ENCODE measurements at places on chromosomes 5 and 9. TPM values are rescaled to one million over a fixed set of nuclear protein-coding genes. Genes with fewer than 3 reads are reported as not detected.
A peak's percentile ranks its signal among the peaks of the same experiment; 100 is the strongest.

Gene EGFL7
- 8.9 TPM for total RNA-seq

DNA sequence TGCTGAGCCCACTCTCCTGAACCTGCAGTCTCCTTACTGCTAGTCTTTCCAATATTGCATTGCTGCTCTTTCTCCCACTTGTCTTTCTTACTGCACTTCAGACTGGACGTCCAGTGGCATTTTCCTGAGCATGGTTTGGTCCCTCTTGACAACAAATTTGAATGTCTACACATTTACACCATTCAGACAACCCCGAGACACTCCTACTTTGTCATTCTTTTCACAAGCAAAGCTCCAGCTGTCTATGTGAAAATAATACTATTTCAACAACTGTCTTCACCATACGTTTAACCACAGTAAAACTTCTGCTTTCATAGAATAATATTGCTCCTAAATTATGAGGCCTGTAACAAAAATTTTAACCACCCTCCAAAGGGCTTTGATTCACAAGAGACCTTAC is 10.4 kb upstream of the APTX start:
- no peak for DNase-seq

GRCh38 chr5:112986224-112986623 is 9.6 kb downstream of the DCP2 start:
- no peak for DNase-seq

- no peak for DNase-seq
These were observed 1782.4 kb upstream of the WWC1 start for GRCh38 chr5:166509085-166509484.

DNA sequence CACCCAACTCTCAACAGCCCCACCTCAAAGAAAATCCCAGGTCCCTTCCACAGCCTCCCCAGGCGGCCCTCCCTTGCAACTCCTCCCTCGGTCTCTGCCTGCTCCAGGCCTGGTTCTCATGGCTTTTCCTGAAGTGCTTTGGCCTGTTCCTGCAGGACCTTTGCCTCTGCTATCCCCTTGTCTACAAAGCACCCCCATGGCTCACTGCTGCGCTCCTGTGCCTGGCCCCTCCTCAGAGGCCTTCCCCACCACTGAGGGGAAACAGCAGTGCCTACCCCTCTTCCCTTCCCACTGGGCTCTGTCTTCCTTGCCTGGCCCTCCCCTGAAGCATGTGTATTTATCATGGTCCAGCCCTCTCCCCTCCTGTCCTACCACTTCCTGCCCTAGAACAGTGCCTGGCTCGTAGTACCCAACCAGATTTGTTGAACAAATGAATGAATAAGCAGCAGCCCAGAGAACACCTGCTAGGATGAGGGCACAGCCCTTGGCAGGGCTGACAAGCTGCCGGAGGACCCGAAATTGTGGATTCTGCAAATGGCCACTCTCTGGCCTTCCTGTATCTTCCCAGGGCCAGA is 68.6 kb upstream of the LRRTM2 start:
- no peak for DNase-seq

GRCh38 chr5:59366784-59367183 is 526.7 kb downstream of the PDE4D start:
- no peak for DNase-seq

Gene NDST1
- 83.6 TPM for total RNA-seq

- no peak for DNase-seq
These were observed 52.5 kb downstream of the FGF10 start for GRCh38 chr5:44336708-44337107.

DNA sequence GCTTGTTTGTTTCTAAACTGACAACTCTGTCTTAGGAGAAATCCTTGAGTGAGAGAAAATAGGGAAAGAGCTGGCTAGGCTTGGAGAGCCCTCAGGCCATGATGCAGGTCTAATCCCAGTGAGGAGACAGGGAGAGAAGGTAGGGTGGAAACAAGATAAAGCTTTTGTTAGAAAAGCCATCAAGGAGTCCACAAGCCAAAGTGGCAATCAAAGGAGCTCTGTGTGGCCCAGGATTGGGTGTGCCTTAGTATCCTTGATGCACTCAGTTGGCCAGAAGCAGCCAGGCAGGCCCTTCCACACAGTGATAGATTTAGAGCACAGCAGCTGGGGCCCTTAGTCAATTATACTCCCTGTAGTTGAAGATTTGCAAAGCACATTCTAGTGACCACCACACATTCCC is 73.9 kb downstream of the ALDH7A1 start:
- no peak for DNase-seq

- DNase-seq: no peak
These were observed 104.1 kb upstream of the SPEF2 start for GRCh38 chr5:35513612-35514011.

Gene PCDHA9
- total RNA-seq: not detected

DNA sequence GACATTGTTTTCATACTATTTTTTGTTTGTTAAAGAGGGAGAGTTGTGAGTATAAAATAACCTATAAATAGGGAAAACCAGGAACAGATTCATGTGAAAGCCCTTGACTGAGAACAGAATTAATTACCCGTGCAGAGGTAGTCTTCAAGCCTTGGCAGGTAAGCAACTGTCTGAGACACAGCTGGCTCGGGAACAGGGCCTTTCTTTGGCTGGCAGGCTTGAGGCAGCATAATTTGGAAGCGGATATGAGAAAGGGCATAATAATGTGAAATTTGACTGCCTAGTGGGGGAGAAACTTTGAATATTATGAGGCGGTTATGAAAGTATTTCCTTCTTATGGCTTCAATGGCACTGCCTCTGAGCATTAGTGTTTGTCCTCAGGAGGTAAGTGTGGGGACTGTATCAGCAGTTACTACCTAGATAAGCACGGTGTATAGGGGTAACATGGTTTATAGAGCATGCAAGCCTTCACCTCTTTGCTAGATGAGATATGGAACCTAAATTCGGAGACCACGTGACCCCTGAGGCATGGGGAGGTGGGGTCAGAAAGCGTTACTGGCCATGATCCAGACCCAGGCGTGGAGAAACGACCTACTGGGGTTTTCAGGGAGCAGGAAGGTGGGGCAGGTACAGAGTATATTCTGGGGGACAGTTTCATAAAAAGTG is 210.2 kb upstream of the GAS1 start:
- DNase-seq: peak; percentile 60

GRCh38 chr5:31104775-31105174 is 88.7 kb upstream of the CDH6 start:
- DNase-seq: no peak

DNA sequence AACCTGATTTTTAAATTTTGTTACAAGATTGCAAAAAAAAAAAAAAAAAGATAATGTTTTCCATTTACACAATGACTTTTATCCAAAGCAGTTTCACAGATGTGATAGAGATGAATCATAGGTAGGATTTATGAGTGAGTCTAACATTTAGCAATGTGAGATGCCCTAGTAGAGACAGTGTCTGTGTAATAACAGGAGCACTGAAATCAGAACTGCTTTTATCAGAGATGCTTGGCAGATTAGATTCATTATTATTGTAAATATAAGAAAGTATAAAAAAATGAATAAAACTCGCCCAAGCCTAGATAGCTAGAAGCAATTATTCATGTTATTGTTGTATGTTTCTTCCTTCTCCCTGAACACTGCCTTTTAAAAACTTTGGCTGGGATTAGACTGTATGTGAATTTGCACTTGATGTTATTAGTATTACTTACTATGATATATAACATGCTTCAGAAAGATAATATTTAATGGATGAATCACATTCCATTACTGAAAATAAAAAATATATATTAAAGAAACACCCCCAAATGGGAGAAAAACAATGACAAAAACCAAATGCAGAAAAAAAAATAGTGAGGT is 567.3 kb upstream of the KLF4 start:
- peak; percentile 89 for DNase-seq

DNA sequence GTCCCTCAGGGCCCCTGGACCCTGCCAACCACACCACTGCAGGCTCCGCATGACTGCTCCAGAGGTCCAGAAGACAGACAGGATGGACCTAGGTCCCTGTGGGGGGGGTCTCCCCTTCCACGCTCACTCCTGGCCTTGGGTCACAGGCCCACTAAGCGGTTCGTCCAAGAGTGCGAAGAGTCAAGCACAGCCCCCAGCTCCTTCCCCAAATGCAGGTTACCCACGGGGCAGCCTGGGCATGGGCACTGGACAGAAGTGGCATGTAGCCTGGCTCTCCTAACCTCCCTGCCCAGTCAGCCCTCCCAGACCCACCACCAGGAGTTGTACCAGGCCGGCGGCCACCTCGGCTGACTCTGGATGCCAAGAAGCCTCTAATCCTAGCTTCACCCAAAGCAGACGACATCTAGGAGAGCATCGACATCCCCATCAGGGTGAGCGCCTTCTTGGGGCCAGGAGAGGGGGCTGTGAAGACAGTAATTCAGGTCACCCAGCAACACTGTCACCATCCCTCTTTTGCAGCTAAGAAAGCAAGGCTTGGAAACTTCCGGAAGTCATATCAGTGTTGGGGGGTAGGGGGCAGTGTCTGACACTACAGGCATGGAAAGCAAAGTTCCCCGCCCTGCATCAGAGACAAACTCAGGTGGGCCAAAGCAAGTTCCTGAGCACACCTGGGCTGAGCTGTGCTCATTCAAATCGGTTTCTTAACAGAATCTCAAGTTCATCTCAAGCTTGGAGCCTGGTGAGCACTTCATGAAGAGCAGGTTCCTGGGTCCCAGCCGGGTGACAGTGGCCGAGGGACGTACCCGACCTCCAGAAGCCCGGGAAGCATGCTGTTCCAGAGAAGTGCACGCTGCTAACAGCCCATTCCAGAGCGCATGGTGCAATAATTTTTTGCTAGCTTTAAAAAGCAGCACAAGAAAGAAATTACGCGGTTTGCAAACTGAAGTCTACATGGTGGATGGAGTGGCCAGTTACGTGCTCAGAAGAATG is 68.7 kb downstream of the SEMA4D start:
- DNase-seq: no peak

DNA sequence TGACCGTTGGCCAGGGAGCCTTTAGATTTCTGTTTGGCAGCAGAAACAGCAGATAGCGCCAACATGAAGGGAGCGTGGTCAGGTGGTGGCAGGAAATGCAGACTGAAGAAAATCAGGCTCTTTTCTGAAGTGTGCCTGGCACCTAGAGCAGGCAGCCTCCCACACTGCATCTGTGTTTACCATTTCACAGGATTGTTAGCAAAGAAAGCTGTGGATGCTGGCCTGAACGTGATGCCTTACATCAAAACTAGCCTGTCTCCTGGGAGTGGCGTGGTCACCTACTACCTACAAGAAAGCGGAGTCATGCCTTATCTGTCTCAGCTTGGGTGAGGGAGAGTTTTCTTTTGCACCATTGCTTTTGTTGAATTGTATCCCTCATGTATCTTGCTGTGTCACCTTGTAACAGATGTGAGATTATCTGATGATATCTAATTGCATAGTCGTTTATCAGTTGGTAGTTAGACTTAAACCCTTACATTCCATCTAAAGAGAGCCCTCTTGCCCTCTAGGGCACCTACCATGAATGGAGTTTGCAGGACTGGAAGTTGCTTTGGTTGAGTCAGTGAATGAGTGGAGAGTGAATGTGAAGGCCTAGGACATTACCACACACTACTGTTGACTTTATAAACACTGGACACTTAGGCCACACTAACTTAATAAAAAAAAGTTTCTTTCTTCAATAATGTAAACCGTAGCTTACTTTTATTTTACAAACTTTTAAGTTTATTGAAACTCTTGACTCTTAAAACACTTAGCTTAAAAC is 42.8 kb downstream of the ACO1 start:
- DNase-seq: no peak

Gene TMEM174
- not detected for total RNA-seq

Gene IFNK
- not detected for total RNA-seq

DNA sequence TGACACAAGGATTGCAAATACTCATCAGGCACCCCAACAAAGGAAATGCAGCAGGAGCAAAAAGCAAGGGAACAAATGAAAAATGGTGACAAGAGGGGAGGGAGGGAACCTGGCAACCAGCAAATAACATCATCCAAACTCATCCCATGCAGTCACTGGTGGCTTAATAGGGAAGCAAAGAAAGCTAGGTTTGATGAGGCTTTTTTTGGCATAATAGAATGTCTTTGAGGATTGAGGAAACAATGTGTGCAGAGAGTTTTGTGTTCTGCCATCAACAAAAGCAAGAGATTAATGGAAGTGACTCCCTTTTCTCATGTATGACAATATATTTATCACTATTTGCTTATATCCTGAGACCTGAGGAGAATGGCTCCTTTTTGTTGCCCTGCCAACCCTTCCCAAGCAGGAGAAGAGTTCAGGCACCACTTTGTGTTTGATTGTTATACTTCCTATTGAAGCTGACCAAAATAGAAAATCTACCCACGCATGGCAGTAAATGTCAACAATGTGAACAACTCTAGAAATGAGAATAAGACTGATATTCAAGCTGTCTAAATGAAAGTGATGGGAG is 375.7 kb downstream of the CAAP1 start:
- DNase-seq: no peak

GRCh38 chr9:98385751-98386150 is 130.3 kb upstream of the TBC1D2 start:
- no peak for DNase-seq

DNA sequence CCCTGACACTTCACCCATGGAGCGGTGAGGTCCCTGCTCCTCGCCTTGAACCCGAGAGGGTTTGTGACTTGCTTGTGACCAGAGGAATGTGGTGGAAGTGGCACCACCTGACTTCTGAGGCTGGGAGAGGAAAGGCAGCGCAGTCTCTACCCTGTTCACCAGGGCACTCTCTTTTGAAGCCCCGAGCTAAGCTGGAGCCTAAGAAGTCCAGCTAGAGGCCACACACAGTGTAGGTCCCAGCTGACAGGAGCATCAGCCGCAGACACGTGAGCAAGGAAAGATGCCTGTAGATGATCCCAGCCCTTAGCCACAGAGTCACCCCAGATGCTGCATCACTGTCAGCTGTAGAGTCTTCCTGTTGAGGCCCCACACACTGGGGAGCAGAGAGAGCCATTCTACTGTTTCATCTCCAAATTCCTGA is 1.7 kb upstream of the ANGPTL2 start:
- no peak for DNase-seq

GRCh38 chr9:93669958-93670207 is 93.5 kb downstream of the PHF2 start:
- DNase-seq: no peak

DNA sequence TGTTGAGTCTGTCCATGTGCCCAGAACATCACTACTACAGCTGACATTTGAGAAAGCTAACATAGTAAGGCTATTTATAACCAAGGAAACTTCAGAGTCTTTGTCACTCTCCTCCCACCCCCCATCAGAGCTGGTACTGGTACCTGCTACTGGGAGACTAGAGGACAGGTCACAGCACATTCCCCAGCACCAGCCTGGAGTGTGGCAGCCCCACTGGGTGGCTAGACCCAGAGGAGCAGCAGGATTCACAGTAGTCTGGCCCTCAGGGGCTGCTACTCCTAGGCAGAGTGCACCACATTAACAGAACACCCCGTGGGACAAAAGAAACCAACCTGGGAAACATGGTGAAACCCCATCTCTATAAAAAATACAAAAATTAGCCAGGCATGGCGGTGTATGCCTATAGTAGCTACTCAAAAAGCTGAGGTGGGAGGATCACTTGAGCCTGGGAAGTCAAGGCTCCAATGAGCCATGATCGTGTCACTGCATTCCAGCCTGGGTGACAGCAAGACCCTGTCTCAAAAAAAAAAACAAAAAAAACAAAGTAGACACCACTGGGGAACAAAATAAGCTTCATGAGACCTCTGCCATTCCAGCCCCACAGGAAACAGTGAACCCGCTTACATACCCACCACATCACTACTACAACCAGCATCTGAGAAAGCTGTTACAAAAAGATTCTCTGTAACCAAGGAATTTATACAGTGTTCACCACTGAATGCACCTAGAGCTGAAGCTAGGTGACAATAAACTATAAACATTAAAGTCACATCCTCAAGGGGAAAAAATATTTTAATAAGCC is 26.3 kb upstream of the PTGER4 start:
- no peak for DNase-seq

- DNase-seq: peak; percentile 88
These were observed 21.2 kb downstream of the GSN start for GRCh38 chr9:121289026-121289771.

Gene PANK3
- total RNA-seq: 37.9 TPM
